Urinary bladder (tissue), 4 donors: ENCODE measurements at places on chromosomes 3 and 15. TPM values are rescaled to one million over a fixed set of nuclear protein-coding genes. Genes with fewer than 3 reads are reported as not detected.

- no peak for DNase-seq
Measured at GRCh38 chr3:141840737-141841544, 35.5 kb upstream of the ATP1B3 start.

GRCh38 chr3:151962912-151963311, 89.5 kb downstream of the SUCNR1 start:
- no peak for DNase-seq

GRCh38 chr3:57227930-57228751, 612 bp downstream of the APPL1 start:
- DNase-seq: peak; percentile 23

PLXND1 gene
- 70.3 TPM for polyA plus RNA-seq

- no peak for DNase-seq
Measured at GRCh38 chr3:81823882-81824395, 62.5 kb upstream of the GBE1 start.

DNA sequence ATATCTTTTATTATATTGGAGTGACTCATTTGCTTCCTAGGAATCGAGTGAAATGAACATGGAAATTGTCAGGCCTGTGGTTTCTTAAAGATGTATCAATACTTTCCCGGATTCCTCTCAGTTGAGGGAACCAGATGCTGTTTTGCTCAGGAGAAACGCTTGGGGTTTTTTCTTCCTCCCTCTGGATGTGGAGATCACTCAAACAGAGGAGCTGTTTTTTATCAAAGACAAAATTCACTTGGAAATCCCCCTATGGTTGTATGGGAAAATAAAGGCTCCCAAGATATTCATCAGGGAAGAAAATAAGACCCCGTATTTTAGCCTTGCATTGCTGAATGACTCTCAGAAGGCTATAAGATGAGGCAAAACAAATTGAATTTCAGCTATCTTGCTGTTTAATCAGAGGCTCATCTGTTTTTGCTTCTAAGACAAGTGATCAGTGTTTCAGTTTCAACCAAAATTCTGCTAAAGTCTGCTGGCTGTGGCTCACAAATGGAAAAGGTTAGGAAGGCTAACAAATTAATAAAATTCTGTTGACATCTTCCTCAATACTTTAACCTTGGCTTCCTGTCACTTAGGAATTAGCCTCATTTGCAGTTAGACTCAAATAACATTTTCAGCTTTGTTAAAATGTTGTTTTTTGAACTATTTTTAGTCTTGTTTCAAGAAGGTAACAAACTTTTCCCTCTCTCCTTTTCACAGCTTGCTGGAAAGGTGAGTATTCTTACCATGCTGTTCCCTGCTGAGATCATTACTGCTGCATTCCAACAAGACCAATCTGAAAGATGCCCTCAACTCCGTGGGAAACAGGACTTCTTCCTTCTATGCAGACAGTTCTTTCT, 83.6 kb downstream of the COL6A5 start:
- no peak for DNase-seq
